ENCODE measurements at places on chromosomes 13 and 19.

DNA sequence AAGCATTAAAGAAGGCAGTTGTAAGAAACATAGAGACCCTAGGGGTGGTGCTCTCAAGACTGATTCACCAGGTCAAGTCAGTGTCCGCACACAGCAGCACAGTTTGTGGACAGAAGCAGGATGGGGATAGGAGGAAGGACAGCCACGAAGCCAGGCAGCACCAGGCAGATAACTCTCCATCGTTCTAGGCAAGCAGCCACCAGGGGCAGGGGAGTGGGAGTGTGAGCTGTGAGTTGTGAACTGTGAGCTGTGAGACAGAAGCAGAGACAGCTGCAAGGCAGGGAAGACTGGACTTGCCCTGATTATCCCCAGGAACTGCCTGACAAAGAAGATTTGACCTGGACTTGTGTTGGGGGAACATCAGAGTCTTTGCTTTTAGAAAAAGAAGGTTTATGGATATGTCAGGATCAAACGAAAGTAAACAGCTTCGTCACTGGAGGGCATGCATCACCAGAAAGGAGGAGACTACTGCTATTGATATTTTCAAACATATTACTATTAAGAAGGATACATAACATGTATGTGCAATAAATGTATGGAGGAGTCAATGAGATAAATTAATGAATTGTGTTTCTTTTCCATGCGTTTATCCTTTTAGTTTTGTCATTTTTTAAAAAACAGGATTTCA is 286.1 kb downstream of the IRS2 start:
- no peak for DNase-seq

DNA sequence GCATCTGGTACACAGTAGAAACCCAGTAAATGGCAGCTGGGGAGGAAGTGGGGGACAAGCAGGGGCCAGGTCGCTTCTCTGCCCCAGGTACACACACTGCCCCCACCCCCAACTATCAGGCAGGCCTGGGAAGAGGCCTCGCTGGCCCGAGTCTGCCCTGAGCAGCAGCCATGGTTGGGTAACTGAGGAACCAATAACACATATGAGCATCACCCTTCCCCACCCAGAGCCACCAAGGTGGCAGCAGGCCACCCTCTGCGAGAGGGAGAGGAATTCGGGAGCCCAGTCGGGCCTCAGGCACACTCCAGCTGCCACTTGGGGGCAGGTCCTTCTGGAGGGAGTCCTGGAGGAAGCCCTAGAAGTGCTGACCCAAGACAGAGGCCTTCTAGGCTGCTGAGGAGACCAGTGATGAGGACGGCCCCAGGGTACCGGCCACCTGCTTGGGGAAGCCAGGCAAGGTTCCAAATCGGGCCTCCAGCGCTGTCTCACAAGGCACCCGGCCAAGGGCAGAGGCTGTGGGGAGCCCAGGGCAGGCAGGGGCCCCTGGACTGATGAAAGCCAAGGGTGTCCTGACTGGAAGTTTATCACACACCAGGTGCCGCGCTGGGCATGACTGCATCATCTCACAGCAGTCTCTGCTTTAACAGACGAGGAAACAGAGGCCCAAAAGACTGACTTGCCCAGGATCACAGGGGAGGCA is 14.0 kb upstream of the KPTN start:
- no peak for DNase-seq

GRCh38 chr13:86446311-86446710 is 647.1 kb upstream of the SLITRK6 start:
- DNase-seq, result no peak

DNA sequence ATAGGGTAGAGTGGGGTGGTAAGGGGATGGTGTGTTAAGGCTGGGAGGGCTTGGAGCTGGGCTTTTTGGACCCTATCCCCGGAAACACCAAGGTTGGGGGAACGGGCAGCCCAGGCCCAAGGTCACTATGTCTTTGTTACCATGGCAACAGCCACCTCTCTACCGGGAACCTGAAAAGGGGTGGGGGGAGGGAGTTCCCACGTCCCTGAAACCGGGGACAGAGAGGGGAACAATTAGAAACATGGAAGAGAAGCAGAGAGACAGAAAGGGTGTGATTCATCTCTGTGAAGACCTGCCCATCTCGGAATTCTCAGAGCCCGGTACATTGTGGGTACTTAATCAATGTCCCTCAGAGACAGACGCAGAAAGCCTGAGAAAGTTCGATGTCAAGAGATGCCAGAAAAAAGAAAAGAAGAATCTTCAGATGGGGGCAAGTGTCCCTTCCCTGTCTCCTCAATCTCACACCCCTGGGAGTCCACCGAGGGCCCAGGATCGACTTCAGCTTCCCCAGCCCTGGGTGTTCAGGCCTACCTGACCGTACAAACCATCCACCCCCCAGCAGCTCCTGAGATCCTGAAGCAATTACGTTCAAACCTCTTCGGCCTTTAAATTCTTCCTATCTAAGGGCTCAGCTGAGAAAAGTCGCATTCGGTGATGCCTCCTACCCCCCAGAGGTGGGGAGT is 6.8 kb upstream of the LRFN1 start:
- no peak for DNase-seq

GRCh38 chr13:98315466-98315865 is 138.4 kb upstream of the RNF113B start:
- DNase-seq, result no peak

- DNase-seq, result no peak
These were observed 21.1 kb downstream of the ARL11 start for GRCh38 chr13:49649244-49649962.

- peak; percentile 52 for DNase-seq
These were observed 43.1 kb downstream of the CYP4F22 start for GRCh38 chr19:15551293-15552004.

DNA sequence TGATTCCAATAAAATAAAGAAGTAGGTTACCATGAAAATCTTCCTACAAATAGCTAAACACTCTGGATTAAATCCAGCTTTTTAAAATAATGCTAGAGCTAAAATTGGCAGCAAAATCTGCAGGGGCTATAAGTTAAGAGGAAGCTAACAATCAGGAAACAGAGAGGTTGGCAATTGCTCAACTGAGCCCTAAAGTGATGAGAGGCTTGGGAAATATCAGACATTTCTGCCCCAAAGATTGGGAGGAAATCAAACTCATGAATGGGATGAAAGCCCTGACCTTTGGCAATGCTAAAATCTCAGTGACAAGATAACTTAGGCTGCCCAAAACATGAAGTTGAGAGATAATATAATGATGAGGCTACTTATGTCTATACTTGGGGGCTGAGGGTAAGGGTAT is 1437.9 kb downstream of the EFNB2 start:
- no peak for DNase-seq

DNA sequence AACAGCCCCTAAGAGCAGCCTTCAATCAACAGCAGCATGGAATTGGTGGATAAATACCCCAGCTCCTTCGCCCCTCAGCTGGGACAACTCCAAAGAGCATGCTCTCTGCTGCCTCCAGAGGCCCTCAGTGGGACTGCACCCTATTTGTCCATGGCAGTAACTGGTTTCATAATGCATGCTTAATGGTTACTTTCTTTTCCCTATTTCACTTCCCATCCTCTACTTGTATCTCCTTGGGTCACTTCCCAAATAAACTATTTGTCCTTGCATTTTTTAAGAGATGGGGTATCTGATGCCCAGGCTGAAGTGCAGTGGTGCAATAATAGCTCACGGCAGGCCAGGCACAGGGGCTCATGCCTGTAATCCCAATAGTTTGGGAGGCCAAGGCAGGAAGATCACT is 13.5 kb upstream of the TPM4 start:
- DNase-seq, result peak; percentile 61

GRCh38 chr13:49213997-49214916 is 5.9 kb upstream of the MLNR start:
- no peak for DNase-seq

GRCh38 chr19:3145909-3146676 is 10.3 kb downstream of the GNA15 start:
- no peak for DNase-seq

- DNase-seq, result no peak
These were observed 148.0 kb downstream of the FOXO1 start for GRCh38 chr13:40518481-40518882.

GRCh38 chr13:50735071-50735470 is 108.4 kb downstream of the DLEU7 start:
- no peak for DNase-seq

DNA sequence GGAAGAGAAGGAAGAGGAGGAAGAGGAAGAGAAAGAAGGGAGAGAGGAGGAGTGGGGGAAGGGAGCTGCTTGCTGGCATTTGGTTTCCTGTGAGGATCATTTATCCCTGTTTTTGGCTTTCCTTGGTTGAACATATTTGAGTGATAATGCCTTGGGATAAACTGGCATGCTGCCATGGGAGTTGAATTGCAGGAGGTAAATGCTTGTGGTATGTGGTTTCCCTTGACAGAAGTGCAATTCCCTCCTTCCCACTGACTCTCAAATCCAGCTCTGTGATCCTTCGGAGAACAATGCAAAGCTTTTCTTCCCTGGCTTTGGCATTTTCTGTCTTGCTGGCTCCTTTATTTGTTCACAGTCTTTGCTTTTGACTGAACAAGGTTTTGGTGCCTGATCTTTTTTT is 27.2 kb upstream of the CBY2 start:
- DNase-seq, result no peak

DNA sequence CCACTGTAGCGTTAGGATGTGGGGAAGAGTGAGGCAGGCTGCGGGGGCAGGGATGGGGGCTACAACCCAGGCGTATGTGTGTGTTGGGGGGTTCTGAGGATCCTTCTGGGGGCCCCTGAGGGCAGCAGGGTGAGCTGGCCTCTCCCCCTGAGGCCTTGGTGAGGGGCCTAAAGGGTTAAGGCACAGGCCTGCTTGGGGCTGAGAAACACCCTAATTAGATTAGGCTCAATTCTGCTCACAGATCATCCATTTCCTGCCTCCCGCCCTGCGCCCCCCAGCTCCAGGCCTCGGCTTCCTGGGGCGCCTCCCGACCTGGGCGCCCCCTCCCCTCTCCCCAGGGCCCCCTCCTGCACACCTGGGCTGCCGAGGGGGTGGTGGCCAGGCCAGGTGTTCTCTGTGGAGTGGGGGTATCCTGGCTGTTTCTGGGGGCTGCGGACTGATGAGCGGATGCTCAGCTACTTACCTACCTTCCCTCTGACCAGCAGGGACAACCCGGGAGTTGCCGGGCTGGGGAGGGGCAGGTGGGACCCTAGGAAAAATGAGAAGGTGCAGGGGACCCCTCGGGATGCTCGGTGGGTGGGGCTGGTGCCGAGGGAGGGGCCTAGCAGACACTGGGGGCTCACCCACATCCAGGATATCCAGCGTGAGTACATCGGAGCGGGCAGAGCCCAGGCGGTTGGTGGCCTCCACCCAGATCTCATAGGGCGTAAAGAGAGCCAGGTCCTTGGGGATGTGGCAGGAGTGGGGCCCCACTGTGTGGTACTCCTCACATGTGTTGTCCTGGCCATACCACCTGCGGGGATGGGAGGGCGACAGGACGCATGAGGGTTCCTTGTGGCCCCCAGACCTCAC is 8.6 kb downstream of the CRLF1 start:
- DNase-seq, result no peak

GRCh38 chr13:106276876-106277275 is 258.6 kb downstream of the EFNB2 start:
- no peak for DNase-seq

- no peak for DNase-seq
These were observed 20.4 kb downstream of the MYCBP2 start for GRCh38 chr13:77306458-77306857.

DNA sequence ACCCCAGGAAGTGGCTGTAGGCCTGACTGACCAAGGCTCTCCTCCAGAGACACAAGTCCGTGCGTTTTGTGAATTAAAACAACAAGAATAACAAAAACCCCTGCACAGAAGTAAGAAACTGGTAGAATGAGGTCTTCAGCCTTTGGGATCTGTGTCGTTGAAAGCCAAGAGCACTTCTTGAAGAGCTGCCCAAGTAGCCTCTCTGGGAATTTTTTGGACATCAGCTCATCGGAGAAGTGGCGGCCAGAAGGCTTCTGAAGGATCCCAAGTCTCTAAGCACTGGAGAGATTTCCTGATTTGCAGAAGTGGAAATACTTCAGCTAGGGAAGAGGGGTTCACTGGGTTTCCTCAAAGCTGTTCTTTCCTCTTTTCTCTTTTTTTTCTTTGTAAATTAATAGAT is 100.4 kb upstream of the ZNF536 start:
- DNase-seq, result no peak

DNA sequence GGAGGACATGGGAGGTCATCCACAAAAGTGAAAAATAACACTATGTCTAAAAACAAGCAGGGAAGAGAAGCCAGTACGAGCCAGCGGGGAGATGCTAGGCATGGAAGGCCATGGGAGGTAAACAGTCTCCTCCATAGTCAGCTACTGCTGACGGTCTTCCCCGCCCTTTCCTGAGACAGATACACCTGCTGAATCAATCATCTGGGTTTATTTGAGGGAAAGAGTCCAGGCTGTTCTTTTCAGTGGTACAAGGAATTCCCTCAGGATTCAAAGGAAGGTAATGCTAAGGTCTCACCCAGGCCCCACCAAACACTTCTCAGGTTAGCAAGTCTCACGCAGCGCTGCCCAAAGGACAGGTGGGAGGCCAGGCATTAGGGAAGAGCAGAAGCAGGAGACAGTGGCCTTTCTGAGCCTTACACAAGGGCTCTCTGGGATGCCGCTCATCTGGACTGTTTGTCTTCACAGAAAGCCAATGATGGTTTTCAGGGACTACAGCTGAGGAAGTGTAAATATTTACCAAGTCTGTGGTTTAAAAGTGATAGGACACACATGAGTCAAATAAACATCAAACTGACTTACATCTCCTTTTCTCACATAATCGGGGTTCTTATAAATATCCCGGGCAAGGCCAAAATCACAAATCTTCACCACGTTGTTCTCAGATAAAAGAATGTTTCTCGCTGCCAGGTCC is 173.9 kb downstream of the FLT1 start:
- DNase-seq, result no peak

- DNase-seq, result no peak
These were observed 586.5 kb downstream of the SLITRK5 start for GRCh38 chr13:88257706-88258105.

- no peak for DNase-seq
These were observed 10.7 kb downstream of the THOP1 start for GRCh38 chr19:2795827-2796658.
